ENCODE measurements at places on chromosomes 2 and 18. TPM values are rescaled to one million over a fixed set of nuclear protein-coding genes. Genes with fewer than 3 reads are reported as not detected.

DNA sequence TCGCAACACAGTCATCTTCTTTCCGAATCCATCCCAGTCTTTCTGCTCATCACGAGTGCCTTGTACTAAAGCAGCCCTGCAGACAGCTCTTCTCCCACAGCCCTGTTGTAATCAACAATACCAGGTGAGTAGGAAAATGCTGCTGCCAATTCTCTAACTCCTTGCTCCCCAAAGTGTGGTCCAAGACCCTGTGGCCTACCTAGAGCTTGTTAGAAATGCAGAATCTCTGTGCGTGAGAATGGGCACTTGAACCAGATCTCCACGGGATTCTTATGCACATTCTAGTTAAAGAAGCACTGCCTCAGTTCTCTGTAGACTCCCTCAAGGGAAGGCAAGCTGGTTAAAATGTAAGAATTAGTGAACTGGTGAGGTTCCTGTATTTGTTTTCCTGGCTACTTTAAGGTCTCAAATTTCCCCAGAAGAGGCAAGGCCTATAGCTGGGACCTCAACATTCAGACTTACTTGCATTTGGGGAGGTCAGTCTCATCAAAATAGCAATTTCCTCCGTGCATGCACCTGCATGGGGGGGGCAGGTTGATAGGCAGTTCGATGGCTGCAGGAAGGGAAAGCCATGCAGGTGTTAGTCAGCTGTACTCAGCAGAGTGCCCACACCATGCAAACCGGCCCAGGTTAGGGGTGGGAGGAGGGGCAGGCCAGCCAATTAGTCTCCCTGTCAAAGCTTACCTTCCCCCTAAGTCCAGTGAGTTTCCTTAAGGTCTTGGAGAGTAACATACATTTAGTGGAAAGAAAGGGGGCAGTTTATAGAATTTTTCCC, 70.8 kb downstream of the DHRS9 start:
- no peak for DNase-seq

GRCh38 chr2:168722592-168722991, 79.8 kb upstream of the NOSTRIN start:
- DNase-seq: no peak

ESPNL gene
- total RNA-seq: 0.19 TPM

TUBA3E gene
- not detected for total RNA-seq

DNA sequence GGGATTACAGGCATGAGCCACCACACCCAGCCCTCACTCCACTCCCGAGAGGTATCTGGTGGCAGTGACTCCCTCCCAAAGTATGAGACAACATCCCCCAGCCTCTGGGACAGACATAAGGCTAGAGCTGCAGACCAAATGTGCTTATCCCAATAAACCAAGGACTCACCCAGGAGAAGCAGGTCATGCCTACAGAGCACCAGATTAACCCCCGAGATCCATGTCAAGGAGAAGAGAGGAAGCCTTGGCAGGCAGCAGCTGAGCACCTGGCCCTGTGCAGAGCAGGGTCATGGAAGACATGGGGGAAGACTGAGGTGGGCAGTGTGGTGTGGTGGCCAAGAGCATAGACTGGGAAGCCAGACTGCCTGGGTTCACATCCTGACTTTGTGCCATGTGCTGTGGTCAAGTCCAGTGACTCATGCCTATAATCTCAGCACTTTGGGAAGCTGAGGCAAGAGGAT, 7.2 kb downstream of the RAB11FIP5 start:
- DNase-seq: no peak

DNA sequence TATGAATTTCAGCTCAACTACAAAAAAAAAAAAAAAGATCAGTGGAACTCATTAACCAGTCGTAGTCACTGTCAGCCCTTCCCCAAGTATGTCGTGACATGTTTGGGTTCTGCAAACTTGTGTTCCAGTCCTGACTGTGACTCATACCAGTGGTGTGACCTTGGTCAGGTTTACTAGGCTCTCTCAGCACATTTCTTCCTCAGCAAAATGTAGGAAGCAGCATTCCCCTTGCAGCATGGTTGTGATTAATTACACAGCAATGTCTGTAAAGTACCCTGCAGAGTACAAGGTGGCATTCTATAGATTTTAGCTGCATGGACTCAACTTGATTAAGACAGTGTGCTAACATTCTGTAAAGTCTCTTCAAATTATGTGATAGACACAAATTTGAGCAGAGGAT, 156.9 kb downstream of the LAMA1 start:
- DNase-seq: no peak

NT5DC4 gene
- not detected for total RNA-seq

- DNase-seq: no peak
Measured at GRCh38 chr2:203444738-203445137, 90.4 kb downstream of the RAPH1 start.

- no peak for DNase-seq
Measured at GRCh38 chr2:238816291-238816690, 31.6 kb upstream of the TWIST2 start.

SP140 gene
- total RNA-seq: 55.3 TPM

REG1B gene
- not detected for total RNA-seq

All from natural killer cell treated with Interleukin-12 subunit alpha and Interleukin-12 subunit beta and Interleukin-15 and Interleukin-18, amount 100 ng/mL, for 72 hours (primary cell).